Activated CD8-positive, alpha-beta T cell treated with anti-CD3 and anti-CD28 coated beads, Interleukin-2, amount 10 ng/mL, durations not matched to agents 7 days and 5 days (primary cell): ENCODE measurements at places on chromosomes 3 and 15. TPM values are rescaled to one million over a fixed set of nuclear protein-coding genes. Genes with fewer than 3 reads are reported as not detected.

DNA sequence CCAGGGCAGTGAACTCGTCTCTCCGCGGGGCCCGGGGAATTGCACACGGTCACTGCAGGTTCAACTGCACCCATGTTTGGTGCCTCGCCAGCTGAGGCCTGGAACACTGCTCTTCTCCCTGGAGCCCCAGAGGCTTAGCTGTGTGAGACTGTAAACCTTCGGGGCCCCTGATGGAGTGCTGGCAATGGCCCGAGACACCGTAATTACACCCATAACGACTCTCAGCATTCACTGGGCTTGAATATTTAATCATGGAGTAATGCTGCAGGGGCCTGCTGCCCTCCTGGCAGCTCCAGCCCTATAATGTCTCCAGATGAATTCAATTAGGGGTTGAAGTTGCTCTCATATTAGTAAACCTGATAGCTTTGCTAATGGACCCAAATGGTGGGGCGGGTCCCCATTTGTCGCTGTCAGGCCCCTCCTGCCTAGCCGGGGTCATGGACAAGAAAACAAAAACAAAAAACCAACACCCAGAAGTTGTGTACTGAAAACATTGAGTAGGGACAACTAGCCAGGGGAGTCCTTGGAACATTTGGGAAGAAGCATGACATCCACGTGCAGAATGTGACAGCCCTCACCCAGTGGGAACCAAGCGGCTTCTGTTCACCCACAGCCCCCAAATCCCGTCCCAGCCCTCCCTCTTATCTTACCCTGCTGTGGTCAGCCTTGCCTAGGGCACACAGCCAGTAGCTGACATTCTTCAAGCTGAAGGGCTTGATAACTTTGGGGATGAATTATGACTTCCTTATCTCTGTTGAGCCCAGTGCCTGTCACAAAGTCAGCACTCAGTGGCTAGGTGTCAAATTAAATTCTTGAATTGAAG is 74.3 kb upstream of the SCN5A start:
- no peaks in the 10 kb centered on the region for H3K4me1 ChIP-seq
- H3K4me3 ChIP-seq, result no peak overlapping the region
- H3K36me3 ChIP-seq, result no peaks in the 10 kb centered on the region
- DNase-seq, result no peak
- H3K27ac ChIP-seq, result no peak overlapping the region

DNA sequence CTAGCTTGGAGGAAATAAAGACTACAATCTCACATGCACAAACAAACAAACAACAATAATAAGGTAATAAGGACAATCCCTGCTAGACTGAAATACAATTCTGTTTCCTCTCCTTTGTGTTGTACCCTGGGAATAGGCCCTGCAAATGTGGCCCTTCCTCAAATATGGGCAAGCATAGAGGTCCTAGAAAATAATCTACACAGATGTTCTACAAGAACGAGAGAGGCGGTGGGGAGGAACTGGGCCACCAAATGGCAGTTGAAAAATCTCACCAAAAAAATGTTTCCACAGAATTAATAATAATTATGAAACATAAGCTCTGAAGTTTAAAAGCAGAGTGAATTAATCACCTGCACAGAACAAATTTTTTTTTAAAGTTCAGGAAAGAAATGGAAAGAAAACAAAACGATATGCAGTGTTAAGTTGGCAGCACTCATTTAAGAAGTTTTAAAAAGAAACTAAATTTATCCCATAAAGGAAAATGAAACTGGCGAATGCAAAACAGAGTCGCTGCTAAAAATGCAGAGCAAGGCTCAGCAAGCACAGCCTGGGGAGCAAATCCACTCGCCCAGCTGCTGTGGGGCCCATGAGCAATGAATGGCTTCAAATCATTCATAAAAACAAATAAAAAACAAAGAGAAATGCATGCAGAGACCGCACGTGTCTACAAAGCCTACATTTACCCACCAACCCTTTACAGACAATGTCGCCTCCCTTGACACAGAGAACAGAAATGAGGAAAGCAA is 475.4 kb downstream of the OCA2 start:
- H3K4me1 ChIP-seq, result no peaks in the 10 kb centered on the region
- no peaks in the 10 kb centered on the region for H3K27me3 ChIP-seq
- no peak overlapping the region for H3K27ac ChIP-seq

GRCh38 chr15:69391046-69391757 is 22.9 kb upstream of the KIF23 start:
- no peak overlapping the region for H3K27ac ChIP-seq
- H3K36me3 ChIP-seq, result no peaks in the 10 kb centered on the region
- H3K27me3 ChIP-seq, result peaks cover 6% of the 10 kb centered on the region
- H3K4me1 ChIP-seq, result peaks cover 8% of the 10 kb centered on the region
- DNase-seq, result no peak

- peaks cover 20% of the 10 kb centered on the region for H3K36me3 ChIP-seq
- H3K4me3 ChIP-seq, result no peak overlapping the region
- no peak for DNase-seq
- H3K4me1 ChIP-seq, result peaks cover 2% of the 10 kb centered on the region
- H3K27ac ChIP-seq, result no peak overlapping the region
- no peaks in the 10 kb centered on the region for H3K27me3 ChIP-seq
Measured at GRCh38 chr15:61935493-61935892, 124.8 kb downstream of the VPS13C start.

DNA sequence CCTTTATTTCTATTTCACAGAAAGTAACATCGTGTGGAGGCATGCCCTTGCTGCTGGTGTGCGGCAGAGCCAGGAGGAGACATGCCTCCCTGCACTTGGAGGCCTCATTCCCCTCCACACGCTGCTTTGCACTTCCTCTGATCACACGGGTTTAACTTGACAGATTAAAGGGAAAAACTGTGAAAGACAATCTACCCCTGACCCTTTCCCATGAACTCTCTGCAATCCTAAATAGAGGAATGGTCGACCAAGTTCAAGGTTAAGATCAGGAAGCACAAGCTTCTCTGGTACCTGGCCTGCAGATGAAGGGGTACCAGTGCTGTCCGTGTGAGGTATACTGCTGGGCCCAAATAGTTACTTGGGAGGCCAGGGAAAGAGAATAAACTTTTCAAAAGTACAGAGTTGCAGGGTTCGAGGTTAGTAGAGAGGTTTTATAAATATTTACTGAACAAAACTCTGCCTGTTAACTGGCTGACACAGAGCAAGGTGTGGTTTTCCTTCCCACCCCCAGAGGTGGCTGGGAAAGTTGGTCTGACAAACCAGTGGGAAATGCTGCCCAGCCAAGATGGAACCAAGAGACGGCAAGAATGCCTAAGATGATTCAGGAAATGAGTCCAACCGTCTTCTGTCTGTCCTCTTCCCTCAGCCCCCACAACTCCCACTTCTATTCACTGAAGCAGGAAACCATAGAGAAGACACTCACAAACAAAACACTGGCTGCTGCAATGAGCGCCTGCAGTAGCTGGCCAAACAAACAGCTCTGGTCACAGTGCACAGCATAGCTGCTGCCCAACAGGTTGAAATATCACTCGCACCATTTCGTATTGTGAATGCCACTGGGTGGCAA is 79.6 kb downstream of the IGF2BP2 start:
- no peak for DNase-seq
- peaks cover 5% of the 10 kb centered on the region for H3K27me3 ChIP-seq

The KBTBD13 gene
- total RNA-seq, result not detected

The KCNMB3 gene
- 0.87 TPM for total RNA-seq

DNA sequence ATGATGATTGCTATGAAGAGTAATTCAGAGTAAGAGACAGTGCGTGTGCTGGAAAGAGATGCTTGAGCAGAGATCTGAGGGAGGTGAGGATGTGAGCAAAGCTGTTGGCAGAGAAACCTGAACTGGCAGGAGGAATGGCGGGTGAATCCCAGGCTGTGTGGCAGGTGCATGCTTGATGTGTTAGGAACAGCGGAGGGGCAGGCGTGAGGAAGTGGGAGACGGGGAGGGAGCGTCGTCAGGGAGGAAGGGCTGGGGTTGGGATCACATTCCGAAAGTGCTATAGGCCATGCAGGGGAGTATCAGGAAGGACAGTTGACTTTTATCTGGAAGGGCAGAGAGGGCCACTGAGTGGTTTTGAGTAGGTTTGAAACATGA is 8.6 kb downstream of the GABRA5 start:
- no peaks in the 10 kb centered on the region for H3K27me3 ChIP-seq
- H3K4me3 ChIP-seq, result no peak overlapping the region
- H3K36me3 ChIP-seq, result no peaks in the 10 kb centered on the region
- DNase-seq, result no peak
- H3K4me1 ChIP-seq, result no peaks in the 10 kb centered on the region
- H3K27ac ChIP-seq, result no peak overlapping the region

DNA sequence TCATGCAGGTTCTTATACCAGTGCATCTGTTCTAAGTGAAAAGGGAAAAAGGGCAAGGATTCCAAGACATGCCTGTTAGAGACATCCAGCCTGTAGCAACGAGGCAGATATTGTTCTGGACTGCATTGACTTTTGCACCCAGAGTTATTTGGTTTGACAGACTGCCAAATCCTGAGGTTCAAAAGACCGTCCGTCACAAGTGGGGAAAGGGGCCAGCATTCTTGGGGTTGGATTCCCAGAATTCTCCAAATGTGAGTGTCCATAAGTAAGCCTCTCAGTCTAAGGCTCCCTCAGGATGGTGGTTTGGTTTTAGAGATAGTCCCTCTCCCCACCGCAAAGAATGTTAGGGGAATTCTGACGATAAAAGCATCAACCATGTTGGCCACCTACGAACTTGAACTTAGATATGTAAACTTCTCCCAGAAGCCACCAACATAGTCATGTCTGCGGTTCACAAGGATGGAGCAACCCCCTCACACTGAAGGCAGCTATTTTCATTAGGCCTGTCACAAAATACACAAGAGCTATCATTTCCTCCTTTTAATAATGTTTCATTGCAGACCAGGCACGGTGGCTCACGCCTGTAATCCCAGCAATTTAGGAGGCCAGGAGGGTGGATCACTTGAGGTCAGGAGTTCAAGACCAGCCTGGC is 13.6 kb upstream of the LACTB start:
- DNase-seq, result no peak
- H3K4me1 ChIP-seq, result peaks cover 2% of the 10 kb centered on the region
- no peaks in the 10 kb centered on the region for H3K36me3 ChIP-seq
- no peak overlapping the region for H3K4me3 ChIP-seq
- peaks cover 20% of the 10 kb centered on the region for H3K27me3 ChIP-seq

DNA sequence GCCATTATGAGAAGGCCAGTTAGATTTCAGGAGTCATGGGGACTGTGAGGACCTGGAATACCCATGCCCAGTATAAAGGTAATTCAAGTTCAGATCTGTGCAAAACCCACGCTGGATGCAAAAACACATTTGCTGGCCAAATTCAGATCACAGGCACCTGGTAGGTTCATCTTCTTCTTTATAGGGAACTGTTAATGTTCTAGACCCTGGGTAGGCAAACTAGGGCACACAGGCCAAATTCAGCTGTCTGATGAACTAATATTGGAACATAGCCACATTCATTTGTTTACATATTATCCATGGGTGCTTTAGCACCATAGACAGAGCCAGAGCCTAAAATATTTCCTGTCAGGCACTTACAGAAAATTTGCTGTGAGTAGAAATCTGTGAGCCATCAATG is 241.4 kb downstream of the PTPRG start:
- no peaks in the 10 kb centered on the region for H3K27me3 ChIP-seq
- no peaks in the 10 kb centered on the region for H3K36me3 ChIP-seq
- no peak overlapping the region for H3K4me3 ChIP-seq
- H3K27ac ChIP-seq, result no peak overlapping the region
- no peak for DNase-seq

- no peak overlapping the region for H3K4me3 ChIP-seq
- H3K27ac ChIP-seq, result no peak overlapping the region
- no peaks in the 10 kb centered on the region for H3K27me3 ChIP-seq
- DNase-seq, result no peak
- H3K4me1 ChIP-seq, result no peaks in the 10 kb centered on the region
Measured at GRCh38 chr3:59506191-59506590, 456.4 kb upstream of the CFAP20DC start.

The GPR160 gene
- total RNA-seq, result 5.0 TPM

The GRM7 gene
- total RNA-seq, result not detected

The GATM gene
- total RNA-seq, result 1.6 TPM
